ENCODE measurements at places on chromosomes 3 and 15. TPM values are rescaled to one million over a fixed set of nuclear protein-coding genes. Genes with fewer than 3 reads are reported as not detected.

PLA2G4E gene
- not detected for polyA plus RNA-seq

GRCh38 chr3:98985431-98985830 is 83.9 kb upstream of the DCBLD2 start:
- DNase-seq, result no peak

DNA sequence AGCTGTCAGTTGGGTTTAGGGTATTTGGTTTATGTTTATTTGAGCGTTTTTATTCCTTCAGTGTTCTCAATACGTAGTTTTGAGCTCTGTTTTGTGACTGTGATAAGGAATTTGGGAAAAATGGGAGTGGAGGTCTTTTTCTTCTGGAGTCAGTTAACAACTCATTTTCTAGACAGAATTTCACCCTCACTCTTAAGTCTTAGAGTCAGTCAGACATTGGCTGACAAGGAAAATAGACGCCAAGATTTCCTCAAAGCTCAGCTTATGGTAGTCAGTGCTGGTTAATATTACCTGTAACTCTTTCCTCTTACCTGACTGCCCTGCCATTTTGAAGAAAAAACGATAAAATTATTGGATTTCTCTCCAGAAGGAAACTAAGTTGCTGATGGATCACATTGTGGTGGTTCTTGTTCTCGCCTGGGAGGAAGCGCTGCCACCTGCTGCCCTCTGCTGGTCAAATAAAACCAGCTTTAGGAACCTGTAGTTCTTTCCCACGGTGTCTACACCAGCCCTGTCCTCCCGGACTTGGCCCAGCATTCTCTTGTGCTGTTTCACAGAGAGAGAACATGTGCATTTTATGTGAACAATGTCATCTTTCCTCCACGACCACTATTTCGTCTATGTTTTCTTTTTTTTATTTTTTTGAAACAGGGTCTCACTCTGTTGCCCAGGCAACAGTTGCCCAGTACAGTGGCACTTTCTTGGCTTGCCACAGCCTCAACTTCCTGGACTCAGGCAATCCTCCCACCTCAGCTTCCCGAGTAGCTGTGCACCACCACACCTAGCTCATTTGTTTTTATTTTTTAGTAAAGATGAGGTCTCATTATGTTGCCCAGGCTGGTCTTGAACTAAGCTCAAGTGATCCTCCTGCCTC is 41.4 kb upstream of the UMPS start:
- peak; percentile 61 for DNase-seq

DNA sequence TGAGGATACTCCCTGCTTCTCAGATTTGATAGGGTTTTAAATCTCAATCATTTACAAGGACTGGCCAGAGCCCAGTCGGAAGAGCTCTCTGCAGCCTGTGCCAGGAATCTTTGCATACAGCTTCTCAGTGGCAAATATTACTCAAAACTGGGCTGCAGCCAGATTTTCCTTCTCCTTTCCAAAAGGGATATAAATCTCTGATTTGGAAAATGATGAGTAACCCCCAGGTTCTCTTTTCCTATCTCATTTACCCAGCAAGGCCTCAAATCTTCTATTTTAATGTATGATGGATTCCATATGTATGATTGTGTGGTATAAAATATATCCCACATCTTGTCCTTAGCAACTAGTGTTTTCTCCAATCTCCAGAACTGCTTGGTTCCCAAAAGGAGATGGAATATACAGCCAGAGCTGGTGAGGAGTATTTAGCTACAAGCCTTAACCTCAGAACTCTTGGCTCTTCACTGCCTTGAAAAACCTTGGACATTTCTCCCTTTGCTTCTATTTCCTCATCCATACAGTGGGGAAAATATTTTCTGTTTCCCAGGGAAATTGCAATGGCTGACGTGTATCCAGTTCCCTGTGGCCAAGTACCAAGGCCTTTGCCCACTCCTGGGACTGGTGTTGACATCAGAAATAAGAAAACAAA is 114.4 kb downstream of the ATG7 start:
- DNase-seq, result no peak

SLC22A13 gene
- polyA plus RNA-seq, result 0.29 TPM

DNA sequence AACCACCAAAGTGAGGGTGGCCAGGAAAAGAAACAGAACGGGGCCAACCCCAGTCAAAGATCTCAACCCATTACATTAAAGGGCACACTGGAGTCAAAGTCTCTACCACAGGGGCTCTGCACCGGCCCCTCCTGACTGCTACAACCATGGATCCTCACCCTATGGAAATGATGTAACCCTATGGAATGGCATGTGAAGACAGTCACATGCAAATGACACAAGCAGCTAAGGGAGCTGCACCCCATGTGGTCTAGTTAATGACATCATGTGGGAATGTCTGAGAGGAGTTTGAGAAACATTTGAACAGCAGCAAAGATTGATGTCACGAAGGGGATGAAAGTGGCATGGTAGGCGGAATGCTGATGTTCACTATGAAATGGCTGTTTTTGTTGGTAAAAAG is 298.2 kb upstream of the SLCO3A1 start:
- no peak for DNase-seq

DNA sequence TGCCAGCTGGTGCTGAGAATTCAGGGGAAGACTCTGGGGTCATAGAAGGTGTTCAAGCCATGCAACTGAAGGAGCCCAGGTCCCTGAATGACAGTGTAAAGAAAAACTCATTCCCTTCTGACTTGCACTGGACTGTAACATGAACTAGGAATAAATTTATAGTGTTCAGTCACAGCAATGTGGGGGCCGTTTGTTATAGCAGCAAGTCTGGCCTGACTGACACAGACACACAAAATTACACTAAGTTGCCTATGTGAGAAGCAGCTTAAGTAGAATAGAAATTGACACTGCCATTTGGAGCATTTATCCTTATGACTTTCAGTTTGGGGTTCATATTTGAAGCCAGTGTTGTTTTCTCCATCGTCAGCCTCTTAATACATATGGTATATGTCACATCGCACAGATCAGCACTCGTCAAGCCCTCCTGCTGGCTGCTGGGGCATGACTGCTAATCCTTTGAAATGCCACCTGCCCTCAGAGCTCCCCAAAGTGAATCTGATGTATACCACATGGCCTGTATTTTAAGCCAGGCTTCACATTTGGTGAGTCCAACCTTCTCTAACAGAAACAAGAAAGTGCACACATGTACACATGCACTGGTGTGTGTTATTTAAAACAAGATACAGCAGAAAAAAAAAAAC is 17.1 kb upstream of the HEG1 start:
- no peak for DNase-seq

- no peak for DNase-seq
Observed at GRCh38 chr15:81358248-81358647, 15.8 kb downstream of the TMC3 start.

DNA sequence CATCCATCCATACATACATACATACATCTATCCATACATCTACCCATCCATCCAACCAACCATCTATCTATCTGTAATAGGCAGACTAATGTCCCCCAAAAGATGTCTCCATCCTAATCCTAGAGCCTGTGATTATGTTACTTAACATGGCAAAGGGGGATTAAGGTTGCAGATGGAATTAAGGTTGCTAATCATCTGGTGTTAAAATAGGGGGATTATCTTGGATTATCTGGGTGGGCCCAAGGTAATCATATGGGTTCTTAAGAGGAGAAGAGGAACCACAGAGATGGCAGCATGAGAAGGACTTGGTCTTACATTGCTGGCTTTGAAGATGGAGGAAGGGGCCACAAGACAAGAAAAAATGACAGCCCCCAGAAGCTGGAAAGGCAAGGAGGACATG is 14.7 kb upstream of the RPL29 start:
- DNase-seq, result no peak

GRCh38 chr3:110419601-110420000 is 652.0 kb upstream of the NECTIN3 start:
- no peak for DNase-seq

RYK gene
- polyA plus RNA-seq, result 6.6 TPM

DNA sequence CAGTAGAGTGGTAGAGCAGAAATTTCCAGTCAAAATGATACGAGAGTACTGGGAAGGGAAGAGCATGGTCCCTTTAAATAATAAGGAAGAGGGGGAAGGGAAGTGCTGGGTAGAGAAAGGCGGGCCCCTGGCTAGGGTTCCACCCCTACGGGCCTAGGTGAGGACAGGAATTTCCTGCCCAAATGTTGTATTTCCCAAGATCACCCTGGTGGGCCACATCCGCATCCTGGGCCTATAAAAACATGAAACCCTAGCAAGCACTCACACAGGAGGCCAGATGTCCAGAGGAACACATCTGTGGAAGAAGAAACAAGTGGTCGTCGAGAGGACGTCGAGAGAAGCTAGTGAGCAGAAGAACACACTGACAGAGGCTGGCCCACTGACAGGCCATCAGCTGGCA is 661.2 kb downstream of the SQOR start:
- DNase-seq, result no peak

GRCh38 chr3:151835751-151836525 is 22.0 kb downstream of the AADAC start:
- no peak for DNase-seq

All from naive B cell (primary cell).